Memory B cell (primary cell): ENCODE measurements at places on chromosomes 1 and 21.

DNA sequence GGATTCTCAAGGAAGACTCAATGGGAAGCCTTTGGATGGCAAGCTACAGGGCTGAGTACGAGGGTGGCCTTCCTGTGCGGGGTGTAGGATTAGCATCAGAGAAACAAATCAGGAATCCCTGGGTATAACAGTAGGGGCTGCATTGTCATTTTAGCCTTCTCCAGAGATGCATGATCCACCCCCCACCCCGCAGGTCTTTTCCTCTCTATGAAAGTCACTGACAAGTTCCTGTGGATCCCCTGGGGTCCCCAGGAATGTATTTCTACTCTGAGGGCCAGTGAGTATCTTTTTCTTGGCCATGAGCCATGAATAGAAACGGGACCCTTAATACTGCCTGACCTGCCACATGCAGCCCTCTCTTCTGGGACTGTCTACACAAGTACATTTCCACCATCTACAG lies 473.0 kb upstream of the VAMP3 start:
- DNase-seq: no peak

DNA sequence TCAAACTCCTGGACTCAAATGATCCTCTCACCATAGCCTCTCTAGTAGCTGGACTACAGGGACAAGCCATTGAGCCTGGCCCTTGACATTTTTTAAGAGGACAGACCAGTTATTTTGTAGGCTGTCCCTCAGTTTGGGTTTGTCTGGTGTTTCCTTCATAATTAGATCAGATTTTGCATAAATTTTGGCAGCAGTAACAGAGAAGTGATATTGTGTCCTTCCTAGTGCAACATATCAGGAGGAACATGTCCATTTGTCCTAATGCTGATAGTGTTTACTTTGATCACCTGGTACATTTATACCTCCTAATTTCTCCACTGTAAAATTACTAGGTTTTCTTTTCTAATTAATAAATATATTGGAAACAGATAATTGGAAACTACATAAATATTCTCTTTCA lies 5.9 kb upstream of the NID1 start:
- no peak for DNase-seq

DNA sequence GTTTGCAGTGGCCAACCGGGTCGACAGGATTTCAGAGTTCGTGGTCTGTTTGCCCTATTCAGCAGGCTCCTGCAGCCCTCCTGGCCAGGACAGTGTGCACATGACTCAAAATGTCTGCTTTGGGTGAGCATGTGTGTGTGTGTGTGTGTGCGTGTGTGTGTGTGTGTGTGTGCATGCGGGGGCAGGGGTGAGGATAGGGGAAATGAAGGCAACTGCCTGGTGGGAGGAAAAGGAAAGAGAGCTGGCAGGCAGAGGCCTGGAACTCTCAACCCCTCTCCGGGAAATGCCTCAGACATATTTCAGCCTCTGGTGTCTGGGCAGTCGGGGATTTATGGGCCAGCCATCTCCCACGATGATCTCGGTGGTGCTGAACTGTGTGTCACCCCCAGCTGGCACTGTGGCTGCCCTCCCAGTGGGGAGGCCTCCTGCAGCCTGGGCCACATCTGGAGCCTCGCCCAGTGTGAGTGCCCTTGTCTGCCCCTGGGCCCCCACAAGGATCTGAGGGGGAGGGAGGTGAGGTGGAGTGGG lies 15.2 kb downstream of the CDCP2 start:
- DNase-seq: no peak

DNA sequence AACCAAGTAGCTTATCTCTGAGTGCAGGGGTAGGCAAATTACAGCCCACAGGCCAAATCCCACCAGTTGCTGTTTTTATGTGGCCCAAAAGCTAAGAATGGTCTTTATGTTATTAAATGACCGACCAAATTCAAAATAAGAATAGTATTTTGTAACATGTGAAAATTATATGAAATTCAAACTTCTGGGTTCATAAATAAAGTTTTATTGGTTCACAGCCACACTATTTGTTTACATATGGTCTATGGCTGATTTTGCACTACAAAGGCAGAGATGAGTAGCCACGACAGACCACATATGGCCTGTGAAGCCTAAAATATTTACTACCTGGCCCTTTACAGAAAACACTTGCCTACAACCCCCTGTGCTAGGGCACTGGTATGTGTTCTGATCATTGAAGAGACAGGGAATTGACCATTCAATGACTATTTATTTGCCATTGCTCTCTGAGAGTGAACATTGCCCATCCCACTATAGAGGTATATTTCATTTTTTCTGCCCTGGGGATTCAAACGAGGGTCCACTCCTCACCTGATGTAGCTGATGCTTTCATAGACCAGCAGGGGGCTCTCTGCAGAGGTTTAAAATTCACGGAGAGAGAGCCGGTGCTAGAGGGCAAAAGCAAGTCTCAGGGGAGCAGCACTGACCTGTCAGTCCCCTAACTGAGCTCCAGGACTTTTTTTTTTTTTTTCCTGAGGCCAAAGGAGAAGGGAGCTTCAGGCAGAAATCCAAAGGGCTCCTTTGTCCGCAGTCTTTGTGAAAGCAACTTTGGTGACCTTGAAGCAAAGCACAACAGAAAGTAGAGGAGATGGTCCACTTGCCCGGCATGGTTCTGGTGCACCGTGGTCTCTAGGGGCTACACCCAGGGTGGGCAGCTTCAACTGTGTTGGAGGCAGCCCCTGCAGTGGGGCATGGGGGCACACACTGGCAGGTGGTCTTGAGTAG lies 7.3 kb upstream of the GNL2 start:
- peak; percentile 19 for DNase-seq

DNA sequence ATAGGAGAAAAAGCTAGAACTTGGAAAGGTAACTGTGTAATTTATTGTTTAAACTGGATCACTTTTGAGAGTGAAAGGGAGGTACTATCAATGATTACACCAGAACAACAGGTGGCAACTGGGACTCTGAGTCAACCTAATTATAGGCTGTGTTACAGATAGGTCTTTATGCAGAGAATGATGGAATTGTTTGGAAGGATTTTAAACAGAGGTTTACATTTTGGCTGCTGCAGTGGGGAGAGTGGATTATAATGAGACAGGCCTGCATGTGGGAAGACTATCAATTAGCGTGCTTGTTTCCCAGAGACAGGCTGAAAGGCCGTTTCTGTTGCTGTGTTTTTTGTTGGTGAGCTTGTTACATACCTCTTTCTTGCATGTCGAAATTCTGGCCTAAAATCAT lies 432.9 kb downstream of the PLA2G4A start:
- DNase-seq: no peak

DNA sequence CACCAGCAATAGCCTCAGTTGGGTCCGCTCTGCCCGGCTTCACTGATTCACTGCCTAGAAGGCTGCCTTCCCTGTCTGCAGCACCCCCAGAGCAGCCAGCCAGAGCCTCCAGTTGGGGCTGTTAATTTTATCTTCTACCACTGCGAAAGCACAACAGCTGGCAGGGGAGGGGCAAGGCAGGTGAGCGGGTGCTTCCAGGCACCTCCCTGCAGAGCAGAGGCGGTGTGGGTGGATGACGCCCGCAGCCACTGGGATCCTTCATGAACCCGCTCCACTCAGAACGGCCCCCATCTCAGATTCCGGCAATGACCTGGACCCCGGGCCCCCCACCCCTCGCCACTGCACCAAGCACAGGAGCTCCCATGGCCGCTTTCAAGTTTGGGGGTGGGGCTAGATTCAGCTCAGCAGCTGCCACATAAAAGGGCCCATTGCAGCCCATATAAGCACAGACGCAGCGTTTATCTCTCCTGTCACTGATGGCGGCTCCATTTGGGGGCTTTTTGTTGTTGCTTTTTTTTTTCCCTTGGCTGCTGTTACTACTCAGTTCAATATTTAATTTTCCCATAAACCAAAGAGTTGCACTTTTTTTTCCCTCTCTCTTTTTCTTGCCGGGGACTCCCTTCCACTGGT lies 128.0 kb upstream of the KLHDC7A start:
- DNase-seq: no peak

DNA sequence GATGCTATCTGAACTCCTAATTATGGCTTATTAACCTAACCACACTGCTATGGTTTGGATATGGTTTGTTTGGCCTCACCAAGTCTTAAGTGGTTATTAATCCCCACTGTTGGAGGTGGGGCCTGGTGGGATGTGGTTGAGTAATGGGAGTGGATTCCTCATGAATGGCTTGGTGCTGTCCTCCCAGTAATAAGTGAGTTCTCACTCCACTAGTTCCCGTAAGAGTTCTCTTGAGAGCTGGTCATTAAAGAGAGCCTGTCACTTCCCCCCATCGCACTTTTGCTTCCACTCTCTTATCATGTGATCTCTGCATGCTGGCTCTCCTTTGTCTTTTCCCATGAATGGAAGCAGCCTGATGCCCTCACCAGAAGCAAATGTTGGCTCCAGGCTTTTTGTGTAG lies 328.8 kb downstream of the PLA2G4A start:
- DNase-seq: no peak

- DNase-seq: no peak
Measured at GRCh38 chr1:44672961-44673674, 1.2 kb downstream of the TMEM53 start.

GRCh38 chr1:54885807-54886723 lies 930 bp downstream of the DHCR24 start:
- no peak for DNase-seq

DNA sequence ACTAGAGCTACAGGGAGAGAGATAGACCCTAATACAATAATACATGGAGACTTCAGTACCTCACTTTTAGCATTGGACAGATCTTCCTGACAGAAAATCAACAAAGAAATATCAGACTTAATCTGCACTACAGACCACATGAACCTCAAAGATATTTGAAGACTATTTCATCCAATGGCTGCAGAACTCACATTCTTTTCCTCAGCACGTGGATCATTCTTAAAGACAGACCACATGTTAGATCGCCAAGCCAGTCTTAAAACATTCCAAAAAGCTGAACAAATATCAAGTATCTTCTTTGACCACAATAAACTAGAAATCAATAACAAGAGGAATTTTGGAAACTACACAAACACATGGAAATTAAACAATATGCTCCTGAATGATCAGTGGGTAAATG lies 576.0 kb downstream of the KIF26B start:
- DNase-seq: no peak

DNA sequence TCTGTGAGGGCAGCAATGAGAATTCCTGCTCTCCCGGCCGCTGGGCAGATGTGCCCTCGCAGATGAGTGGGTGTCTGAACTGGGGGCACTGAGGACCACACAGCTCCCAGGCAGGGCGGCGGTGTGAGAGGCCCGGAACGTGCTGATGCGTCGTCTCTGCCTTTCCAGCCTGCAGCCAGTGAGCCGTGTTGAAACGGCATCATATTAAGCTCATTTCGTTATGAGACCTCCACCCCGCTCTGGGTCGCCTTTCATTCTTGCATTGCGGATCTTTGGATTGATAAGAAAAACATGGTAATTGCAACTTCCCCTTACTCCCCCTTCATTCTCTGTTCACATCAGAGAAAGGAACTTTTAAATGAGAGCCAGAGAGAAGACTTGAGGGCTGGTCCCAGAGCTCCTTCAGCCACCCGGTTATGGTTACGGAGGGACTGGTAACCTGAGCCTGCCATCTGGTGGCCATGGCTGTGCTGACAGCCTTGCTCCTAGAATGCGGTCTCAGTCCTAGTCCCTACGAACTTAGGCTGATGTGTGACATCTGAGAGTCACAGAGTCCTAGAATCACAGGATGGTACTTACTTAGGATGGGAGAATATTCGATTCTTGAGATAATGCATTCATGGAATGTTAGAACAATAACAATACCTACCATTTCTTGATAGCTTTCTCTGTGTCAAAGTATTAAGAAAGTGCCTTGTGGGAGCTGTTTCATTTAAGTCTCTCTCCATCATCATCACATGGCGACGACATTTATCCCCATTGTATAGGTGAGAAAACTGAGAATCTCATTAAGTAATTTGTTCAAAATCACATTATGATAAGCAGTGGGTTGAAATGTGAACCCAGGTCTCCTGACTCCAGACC lies 271.0 kb downstream of the TRABD2B start:
- peak; percentile 42 for DNase-seq

GRCh38 chr1:156134716-156135435 lies 18.5 kb upstream of the SEMA4A start:
- no peak for DNase-seq

DNA sequence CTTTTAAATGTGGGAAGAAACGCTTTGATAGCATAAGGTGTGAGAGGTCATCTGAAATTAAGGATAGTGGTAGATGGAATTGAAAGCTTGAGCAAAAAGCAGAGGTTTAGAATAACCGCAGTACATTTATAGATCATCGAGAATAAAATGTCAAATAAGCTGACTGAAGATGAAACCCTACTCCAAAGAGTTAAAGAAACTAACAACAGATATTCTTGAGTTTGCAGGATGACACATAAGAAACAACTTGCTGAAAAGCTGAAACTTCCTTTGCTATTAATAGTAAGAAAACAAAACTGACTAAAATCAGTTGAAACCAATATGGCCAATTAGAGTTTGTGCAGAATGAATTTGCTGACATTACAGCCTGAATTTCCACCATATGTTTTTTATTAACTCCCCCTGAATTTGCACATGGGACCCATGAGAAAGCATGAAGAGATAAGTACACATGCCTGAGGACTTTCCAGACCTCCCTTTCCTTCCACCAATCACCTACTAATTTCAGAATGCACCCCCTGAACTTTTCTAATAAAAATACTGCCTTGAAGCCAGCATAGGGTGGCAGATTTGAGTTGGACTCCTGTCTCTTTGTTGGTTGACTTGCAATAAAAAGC lies 1.7 kb upstream of the C1orf185 start:
- no peak for DNase-seq

- peak; percentile 49 for DNase-seq
Measured at GRCh38 chr1:235329139-235329902, 951 bp downstream of the GGPS1 start.

DNA sequence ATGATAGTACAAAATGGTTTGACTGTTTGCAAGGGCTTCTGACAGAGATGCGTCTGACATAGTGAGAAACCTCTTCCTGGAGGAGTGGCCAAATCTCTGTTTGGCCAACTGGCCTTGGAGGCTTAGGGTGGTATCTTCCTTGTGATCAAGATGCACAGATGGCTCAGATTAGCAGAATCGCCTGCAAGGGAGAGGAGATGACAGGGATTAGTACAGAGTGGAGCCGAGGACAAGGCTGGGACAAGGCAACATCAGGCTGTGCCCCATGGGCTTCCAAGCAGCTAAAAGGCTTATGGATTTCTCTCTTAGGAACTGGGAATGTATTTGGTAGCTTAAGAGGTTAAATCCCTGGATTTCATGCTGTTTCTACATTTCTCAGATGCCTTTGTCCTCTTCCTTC lies 379.1 kb downstream of the SIPA1L2 start:
- DNase-seq: no peak

DNA sequence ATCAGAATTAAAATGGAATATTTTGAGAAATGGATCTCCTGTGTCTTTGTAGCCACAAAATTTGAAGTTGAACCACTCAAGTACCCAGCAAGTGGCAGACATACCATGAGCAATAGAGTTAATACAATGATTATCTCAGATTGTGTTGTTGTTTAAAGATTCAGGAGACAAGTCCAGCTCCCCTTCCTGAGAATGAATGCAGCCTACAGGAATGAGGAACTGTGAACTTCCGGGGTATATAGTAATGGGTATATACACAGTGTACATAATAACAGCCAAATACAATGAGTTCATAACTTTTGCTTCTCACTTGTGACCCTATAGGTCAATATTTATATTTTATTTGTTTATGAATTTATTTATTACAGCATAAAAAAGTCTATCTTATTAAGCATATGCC lies 445.0 kb downstream of the SETD4 start:
- no peak for DNase-seq
